ENCODE measurements at places on chromosomes 16 and 17.

DNA sequence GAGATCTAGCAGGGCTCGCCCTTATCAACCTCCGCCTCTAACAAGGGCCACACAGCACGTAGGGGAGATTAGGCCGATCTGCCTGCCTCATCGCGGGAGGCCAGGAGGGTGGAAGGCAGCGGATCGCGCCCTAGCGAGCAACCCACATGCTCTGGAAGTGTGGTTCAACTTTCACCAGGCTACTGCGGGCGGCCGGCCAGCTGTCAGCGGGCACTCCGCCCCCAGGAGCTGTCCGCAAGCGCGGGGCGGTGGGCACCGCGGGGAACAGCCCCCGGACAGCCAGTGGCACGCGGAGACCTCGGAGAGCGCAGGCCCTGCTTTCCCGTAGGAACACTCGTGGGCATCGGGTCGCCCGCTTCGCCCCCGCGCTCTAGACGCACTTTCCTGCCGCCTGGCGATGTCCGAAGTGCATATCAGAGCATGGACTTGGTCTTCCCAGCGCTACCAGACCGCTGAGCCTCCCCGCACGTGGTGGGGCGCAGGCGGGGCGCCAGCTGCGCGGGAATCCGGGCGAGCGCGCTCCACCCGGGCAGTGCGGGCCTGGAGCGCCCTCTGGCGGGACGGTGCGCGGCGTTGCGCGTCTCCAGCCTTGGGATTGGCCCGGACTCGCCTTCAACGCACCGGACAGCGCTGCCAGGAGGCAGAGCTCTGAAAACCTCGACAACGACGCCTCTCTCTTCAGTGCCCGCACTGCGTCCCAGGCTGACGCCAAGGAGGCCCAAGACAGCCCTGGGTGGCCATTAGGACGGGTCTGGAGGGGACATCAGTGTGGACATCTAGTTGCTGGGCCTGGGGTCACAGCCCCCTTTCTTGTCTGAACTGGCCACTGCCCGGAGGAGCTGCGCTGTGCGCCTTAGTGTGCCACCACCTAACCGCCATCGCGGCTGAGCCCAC lies 3.6 kb upstream of the ZNHIT3 start:
- DNase-seq: peak; percentile 89

DNA sequence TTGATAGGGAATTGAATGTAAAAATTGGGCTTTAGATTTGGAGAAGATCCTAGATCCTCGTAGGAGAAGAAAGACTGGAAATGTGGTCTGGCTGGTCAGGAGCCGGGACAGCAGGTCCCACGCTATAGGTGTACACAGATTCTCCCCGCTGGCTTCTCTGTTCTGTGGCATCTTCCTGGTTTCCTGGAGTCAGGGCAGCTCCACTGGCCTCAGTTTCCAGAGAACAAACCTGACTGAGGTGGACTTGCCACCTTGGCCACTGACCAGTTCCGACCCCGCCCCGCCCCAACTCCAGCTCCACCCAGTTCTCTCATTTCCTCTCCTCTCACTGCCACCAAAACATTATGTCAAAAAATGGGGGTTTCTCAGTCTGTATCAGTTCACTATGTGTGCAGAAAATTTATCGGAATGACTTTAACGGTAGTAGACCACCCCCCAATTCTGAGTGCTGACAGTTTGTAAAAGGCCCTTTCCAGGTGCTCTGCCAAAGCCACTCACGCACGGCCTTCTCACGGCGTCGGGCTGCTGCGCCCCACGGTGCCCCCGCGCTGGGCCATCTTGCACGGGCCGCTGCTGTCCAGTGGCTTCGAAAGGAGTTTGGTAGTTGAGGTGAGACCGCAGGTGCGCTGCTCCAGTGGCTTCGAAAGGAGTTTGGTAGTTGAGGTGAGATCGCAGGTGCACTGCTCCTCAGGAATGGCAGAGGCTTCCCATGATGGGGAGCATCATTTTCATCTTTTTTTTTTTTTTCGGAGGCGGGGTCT lies 161.4 kb upstream of the CHMP6 start:
- no peak for DNase-seq

DNA sequence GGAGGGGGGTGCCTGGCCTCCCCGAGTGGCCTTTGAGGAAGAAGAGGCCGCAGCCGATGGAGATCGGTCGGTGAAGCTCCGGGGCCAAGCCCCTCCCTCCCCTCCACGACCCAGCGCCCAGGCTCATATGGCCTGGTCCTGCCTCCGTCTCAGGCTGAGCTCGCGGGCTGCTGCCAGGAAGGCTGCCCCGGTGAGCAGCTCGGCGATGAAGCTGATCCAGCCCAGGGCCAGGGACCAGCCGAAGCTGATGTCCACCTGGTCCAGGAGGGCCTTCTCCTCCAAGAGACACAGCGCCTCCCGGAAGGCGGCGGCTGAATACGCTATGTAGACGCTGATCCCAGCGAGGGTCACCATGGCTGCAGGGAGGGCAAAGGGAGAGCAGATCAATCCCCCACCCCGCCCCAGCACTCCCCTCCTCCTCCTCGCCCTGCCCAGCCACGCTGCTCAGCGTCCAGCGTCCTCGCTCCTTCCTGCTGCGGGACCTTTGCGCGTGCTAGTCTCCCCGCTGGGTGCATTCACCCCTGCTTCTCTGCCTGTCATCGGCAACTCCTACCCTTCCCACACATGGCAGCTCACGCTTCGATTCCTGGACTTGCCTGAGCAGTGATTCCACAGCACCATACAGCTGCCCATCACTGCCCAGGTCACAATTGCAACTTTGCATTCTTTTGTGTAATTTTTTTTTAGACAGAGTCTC lies 20.5 kb downstream of the TMEM114 start:
- DNase-seq: no peak

DNA sequence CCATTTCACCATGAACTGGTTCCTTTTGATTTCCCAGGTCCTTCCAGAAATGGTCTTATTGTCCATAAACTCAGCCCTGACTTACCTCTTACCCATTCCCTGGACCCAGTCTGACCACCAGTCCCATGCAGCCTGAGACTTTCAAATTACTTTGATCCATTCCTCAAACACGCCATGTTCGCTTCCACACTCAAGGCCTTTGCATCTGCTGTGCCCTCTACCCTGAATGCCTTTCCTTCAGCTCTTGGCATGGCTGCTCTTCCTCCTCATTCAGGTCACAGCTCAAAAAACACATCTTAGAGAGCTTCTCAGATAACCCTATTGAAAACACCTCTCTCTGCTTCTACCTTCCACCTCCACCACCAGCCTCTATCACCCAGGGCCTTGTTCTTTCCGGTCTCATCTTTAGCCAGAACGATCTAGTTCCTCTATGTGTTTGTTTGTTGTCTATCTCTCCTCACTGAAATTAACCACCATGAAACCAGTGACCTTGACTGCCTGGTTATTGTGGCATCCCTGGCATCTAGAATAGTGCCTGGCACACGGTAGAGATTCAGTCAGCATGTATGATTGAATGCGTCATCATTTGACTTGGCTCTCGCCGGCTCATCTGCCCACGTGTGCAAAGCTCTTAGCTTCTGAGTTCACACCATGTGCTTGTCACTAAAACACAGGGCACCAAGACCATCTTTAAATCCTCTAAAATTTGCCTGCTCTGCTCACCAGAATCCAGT lies 12.8 kb downstream of the CRYM start:
- DNase-seq: no peak

DNA sequence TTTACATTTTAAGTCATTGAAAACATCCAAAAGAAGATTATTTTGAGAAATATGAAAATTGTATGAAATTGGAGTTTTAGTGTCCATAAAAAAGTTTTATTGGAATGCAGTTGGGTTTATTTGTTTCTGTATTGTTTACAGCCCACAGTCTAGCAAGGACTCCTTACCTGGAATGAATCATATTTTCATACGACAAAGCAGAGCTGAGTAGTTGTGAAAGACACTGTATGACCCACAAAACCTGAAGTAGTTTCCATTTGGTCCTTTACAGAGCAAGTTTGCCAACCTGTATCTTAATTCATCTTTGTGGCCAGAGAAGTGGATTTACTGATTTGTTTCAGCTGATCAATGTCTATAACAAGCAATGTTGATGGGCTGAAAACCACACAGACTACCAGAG lies 10.3 kb downstream of the CCL18 start:
- DNase-seq: no peak

- DNase-seq: no peak
Measured at GRCh38 chr17:7915179-7915610, 894 bp downstream of the RNF227 start.

GRCh38 chr16:64919141-64919540 lies 202.7 kb downstream of the CDH11 start:
- no peak for DNase-seq

DNA sequence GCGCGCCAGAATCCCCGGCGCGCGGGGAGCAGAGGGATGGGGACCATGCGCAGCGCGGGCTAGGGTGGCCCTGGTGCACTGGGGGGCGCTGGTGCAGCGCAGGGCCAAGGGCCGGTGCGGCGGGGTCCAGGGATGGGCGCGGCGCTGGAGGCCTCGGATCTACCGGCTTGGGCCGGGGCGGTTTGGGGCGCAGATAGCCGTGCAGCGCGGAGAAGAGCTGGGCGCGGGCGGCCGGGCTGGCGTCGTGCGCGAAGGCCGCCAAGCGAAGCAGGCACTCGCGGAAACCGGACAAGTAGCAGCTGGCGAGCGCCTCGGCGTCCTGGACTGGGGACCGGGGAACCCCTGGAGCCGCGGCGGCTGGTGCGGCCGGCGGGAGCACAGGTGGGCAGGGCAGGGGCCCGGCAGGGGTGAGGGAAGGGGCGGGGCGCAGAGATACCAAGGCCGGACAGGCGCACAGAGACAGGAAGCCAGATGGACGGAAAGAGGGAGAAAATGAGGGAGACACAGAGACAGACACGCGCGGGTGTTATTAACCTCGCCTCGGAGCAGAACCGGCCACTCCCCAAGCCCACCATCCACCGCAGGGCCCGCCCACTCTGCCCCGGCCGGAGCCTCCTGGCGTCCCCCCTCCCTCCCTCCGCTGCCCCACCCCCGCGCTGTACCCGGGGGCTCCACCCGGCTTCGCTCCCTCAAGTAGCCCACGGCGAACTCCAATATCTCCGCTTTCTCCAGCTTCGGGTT lies 2.1 kb downstream of the HES7 start:
- peak; percentile 65 for DNase-seq

GRCh38 chr17:78960928-78961327 lies 18.8 kb downstream of the LGALS3BP start:
- DNase-seq: peak; percentile 63

- no peak for DNase-seq
Measured at GRCh38 chr16:80587071-80587470, 46.3 kb downstream of the DYNLRB2 start.

- DNase-seq: no peak
Measured at GRCh38 chr17:50484386-50485155, 5.9 kb downstream of the RSAD1 start.

DNA sequence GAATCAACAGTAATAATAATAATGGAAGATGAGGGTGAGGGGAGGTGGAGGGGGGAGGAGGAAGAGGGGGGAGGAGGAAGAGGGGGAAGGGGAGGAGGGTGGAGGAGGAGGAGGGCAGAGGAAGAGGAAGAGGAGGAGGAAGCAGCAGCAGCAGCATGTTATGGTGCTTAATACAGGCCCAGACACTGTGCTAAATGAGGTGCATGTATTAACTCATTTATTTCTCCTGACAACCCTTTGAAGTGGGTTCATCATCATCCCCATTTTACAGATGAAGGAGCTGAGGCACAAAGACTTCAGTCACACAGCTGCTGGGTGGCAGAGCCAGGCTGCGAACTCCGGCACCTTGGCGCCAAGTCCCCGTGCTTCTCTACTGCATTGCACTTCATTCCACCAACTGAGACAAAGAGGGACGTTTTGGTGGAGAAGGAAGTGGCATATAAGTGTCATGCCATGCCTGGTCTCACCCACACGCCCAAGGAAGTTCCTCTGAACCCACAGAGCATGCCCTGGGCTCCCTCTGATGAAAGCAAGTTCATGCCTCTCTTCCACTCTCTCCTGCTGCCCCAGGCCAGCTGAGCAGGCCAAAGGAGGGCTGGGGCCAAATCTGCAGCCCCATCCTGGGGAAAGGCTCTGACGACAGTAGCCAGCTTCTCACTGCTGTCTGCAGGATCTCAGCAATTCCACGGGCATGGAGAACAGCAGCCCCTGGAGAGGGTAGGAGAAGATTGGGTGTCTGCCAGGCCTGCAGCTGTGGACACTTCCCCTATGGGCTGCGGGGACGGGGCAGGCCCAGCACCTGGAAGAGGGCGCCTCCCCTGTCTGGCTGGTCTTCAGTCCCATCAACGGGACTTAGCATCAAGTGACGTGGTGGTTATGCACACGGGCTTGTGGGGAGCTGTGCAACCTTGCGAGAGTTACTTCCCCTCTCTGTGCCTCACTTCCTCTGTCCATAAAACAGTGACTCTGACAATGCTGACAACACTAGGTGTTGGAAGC lies 21.8 kb downstream of the XYLT1 start:
- peak; percentile 46 for DNase-seq

GRCh38 chr16:64615630-64616280 lies 506.1 kb downstream of the CDH11 start:
- DNase-seq: peak; percentile 82

DNA sequence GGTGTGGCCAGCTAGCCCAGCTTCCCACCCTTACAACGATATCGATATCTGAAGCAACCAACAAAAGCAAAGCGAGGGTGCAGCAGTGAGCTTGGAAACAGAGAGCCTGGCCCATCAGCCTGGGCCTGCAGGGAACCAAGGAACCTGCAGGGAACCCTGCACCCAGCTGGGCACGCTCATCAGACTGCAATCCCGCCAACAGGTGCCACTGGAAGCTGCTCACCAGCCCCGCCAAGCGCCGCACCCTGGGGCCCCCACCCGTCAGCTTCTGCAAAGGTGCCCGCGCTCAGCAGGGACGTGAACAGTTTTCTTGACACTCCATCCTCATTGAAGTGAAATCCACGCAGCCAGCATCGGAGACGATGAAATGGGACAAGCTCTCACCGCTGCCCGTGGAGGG lies 250.7 kb downstream of the RBFOX3 start:
- no peak for DNase-seq

DNA sequence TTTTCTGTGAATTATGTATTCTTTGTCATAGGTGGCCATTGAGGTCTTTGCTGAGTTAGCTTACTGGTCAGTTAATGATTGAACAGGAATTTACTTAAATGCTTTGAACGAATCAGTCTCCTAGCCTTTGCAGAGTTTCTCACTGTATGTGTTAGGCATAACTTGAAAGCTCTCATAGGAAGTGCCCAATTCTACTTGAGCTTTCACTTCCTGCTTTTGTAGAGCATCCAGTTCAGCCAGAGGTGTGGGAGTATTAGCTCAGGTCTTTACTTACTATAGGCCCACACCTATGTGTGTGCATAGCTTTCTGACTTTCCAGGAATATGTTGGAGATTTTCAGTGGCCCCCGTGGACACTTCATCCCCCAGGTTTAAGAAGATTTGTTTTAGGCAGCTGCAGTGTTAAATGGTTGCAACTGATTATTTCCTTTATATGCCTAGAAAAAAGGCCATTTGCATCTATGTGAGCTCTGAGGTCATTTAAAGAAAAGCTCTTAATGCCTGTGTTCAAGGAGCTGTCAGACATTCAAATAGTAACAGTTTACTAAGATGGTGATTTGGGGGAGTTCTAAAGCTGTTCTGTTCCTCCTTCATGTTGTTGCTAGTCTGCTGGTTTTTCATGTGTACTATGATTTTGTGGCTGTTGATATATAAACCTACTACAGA lies 62.3 kb downstream of the PHKB start:
- no peak for DNase-seq
